GM12864 (cell line): ENCODE measurements at places on chromosomes 7 and 10.

- no peak for DNase-seq
Observed at GRCh38 chr10:36538953-36539586, 586.3 kb upstream of the ANKRD30A start.

GRCh38 chr10:78535716-78536218, 502.1 kb downstream of the RPS24 start:
- no peak for DNase-seq

DNA sequence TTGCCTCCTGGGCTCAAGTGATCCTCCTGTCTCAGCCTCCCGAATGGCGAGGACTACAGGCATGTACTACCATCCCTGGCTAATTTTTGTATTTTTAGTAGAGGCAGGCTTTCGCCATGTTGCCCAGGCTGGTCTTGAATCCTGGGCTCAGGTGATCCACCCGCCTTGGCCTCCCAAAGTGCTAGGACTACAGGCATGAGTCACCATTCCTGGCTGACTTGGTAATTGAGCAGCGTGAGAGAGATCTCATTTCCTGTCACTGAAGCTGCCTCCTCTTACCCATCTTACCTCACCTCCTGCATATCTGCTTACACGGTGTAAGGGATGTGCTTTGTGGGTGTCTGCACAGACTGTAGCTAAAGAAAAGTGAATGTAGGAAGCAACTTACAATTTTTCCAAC, 9.7 kb downstream of the IFIT3 start:
- no peak for DNase-seq

GRCh38 chr7:5377816-5378215, 45.8 kb downstream of the TNRC18 start:
- DNase-seq: no peak

- DNase-seq: peak; percentile 2
Observed at GRCh38 chr7:29135846-29136245, 10.5 kb downstream of the CPVL start.

- no peak for DNase-seq
Observed at GRCh38 chr10:59085054-59085453, 91.4 kb upstream of the PHYHIPL start.

- DNase-seq: no peak
Observed at GRCh38 chr10:104255311-104255981, 754 bp downstream of the GSTO1 start.

DNA sequence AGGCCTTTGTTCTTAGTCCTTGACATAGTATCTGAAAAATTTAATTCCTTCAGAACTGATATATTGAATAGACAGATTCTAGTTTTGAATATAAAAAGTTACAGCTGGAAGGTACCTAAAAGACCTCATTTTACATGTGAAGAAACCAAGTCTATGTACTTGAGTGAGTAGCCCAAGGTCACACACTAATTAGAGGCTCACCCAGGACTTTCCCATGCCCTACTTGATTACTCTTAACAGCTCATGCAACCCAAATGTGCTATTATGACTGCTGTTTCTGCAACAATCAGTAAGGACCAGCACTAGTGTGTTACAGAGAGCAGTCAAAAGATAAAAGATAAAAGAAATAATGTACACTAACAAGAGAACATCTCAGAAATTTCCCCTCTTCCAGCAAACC, 40.7 kb upstream of the BET1 start:
- DNase-seq: no peak

GRCh38 chr10:70964245-70964644, 75.9 kb upstream of the PCBD1 start:
- DNase-seq: no peak

DNA sequence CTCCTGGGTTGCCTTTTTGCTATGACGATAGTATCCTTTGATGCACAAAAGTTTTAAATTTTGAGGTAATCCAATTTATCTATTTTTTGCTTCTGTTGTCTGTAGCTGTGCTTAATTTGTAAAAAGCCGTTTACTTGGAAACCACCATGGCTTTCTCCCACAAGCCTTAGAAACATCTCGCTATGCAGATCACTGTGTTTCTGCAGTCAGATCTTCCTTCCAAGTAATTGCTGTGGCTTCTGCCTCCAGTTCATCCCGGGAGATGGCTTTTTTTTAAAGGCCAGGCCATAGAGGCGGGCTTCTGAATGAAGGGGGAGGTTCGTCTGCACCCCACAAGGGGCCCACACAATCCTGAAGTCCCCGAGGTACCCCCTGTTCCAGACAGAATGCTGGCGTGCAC, 48.3 kb upstream of the OCM2 start:
- DNase-seq: no peak

DNA sequence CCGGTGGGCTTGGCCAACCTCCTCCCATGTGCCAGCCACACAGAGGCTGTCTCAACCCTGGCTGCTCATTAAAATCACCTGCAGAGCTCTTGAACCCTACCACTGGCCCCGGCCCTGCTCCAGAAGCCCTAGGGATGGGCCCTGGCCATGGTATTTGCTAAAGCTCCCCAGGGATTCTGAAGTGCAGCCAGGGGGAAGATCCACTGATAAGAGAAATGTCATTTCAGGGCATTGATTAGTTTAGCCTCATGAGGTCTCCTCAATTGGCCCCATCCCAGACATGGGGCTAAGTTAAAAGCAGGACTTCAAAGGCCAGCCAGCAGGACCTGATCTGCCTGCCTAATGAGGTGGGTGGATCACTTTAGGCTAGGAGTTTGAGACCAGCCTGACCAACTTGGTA, 65.2 kb downstream of the ABRAXAS2 start:
- DNase-seq: no peak

DNA sequence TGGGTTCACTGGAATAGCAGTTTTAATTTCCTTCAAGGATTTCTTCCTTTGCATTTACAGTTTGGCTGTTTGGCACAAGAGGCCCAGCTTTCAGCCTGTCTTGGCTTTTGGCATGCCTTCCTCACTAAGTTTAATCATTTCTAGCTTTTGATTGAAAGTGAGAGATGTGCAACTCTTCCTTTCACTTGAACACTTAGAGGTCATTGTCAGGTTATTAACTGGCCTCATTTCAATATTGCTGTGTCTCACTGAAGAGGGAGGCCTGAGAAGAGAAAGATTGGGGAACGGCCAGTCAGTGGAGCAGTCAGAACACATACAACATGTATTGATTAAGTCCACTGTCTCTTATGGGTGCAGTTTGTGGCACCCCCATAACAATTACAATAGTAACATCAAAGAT, 33.9 kb downstream of the PTTG1IP2 start:
- DNase-seq: no peak

DNA sequence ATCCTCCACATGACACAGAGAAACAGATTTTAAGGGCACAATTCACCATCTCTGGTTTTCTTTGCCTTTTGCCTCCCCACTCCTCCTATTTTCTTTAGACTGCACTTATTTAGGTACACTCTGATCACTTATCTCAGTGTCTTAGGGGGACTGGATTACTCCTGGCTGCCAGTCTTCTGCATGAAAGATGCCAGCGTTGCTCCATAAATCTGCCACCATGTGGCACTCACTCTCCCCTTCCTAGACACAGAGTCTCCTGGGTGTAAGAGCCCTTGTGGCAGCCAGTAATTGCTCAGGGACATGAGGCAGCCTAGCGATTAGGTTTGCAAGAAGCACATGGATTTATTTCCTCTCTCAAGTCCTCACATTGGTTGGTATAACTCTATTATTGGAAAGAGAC, 34.5 kb upstream of the RBM20 start:
- DNase-seq: no peak

DNA sequence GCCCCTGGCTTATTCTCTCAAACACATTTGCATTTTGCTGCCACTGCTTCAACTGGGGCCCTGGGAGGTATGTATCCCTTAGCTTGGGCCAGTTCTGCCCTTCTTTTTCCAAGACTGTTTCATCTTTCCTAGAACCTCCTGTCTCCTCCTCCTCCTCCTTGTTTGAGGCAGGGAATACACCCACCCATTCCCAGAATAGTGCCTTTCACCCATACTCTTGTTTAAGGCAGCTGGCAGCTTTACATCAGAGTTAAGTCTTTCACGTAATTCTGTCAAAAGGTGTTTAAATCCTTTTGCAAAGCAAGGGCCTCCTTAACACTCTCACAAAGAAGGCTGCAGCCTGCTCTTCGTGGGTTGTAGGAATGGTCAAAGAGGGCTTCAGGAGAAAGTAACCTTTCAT, 150.9 kb upstream of the AGK start:
- DNase-seq: no peak

DNA sequence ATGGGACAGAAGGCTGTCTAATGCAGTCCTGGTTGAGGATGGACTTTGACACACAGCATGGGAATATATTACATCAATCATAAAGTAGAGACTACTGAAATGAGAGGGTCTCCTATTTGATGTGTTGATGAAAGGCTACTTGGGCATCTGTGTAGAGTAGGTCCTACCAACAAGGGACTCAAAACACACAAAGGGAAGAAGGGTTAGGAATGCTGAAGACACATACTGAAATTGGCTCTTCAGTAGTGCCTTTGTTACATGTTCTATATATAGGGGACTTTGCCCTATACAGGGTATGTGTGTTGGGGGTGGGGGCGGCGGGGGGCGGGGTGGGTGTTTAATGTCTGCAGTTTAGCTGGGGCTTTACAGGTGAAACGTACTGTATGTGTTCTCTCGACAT, 7.7 kb downstream of the CUL1 start:
- DNase-seq: no peak

DNA sequence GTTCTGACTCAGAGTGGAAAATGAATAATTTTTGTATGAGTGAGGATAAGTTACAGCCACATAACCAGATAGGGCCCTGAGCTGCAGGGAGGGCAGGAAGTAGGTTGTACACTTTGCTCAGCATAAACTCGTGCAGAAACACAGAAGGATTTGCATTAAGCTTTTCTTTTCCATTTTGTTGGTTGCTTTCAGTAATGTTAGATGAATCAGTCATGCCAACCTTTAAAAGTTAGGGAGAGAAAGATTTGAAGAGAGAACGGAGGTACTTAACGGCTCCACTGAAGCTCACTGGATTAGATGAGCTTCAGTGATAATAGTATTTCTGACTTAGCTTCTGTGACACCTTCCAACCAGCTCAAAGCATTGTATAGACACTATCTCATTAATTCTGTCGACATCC, 348.1 kb downstream of the GATA3 start:
- DNase-seq: no peak

GRCh38 chr10:125656523-125656922, 26.4 kb downstream of the TEX36 start:
- DNase-seq: no peak

- no peak for DNase-seq
Observed at GRCh38 chr10:115710136-115710535, 562.9 kb downstream of the GFRA1 start.

DNA sequence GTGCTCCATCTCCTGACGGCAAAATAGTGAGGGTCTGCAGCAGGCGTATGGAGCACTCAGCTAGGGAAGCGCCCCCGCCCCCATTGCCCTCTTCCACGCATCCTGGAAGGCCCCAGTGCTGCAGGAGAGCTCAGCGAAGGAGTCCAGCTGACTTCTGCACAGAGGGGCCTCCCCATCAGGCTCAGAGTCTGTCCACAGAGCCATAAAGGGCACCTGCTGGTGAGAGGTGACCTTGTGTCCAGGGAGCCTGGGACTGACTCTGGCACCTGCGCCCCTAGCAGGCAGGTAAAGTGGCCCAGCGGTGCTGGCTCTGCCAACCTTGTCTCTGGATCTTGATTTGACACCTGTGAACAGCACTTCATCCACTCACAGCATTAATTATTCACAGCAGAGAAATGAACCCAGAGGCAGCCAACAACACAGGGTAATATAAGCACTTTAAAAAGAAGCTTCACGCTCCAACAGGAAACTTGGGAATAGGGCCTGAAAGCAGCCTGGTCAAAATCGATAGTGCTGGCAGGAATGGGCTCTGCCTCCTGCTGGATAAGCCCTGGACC, 59.6 kb downstream of the VOPP1 start:
- no peak for DNase-seq

DNA sequence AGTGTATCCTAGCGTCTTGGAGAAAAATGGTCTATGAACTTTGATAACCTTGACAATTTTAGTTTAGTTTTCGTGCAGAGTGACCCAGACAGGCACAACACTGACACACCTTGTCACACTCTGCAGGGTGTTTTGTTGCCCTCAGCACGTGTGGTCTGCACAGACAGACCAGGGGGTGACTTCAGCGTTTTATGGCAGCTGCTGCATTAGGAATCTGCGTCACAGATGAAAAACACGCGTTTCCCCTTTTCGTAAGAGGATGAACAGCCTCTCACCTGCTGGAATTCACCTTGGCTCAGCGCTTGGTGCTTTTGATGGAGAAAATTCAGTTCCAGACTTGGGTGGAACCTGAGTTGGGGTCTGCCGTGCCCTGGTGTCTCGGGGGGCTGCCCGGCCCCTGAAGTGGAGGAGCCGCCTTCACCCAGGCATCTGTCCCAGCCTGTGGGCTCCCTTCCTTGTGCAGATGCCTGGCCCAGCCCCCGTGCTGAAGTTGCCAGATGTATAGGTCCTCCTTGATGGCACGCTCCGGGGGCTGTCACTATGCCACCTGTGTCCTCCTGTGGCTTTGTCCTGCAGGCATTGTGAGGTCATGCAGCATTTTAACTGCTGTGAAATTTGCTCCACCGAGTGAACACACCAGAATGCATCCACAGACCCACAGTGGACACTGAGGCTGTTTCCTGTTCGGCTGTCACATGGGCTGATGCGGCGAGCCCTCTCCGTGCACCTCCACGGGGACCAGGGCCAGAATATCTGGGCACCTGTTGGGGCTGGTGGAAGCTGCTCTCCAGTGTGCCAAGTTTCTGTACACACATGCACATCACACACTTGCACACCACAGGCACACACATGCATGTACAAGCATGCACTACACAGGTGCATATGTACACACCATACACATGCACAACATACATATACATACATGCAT, 18.3 kb downstream of the INPP5A start:
- no peak for DNase-seq

GRCh38 chr7:157554393-157555238, 217.8 kb downstream of the DNAJB6 start:
- DNase-seq: no peak

GRCh38 chr10:79615577-79615976, 4.8 kb downstream of the SFTPA1 start:
- no peak for DNase-seq

GRCh38 chr7:77812290-77812685, 13.7 kb downstream of the PHTF2 start:
- no peak for DNase-seq

- no peak for DNase-seq
Observed at GRCh38 chr7:14229047-14229446, 239.6 kb upstream of the ETV1 start.

DNA sequence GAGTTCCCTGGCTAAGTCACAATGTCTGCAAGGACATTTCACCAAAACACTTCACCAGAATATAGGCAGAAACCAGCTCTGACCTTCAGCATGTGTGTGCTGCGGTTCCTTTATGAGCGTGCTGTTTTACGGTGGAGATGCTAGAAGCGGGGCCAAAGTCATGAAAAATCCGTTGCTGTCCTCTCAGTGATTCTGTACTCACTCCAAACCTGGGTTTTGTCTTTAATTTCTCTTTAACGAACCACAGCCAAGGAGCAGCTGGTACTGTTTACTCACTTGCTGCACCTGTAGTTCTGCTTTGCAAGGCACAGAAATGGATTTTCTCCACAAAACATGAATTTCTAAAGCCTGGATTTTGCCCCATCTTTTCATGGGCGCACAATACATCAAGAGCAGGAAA, 639.9 kb downstream of the PHTF2 start:
- DNase-seq: no peak
